ENCODE measurements at places on chromosomes 16 and 17.

- DNase-seq, result no peak
These were observed 4.6 kb upstream of the ATP2A1 start for GRCh38 chr16:28873543-28874201.

- DNase-seq, result no peak
These were observed 55.7 kb downstream of the OR1D5 start for GRCh38 chr17:3007651-3008121.

GRCh38 chr17:34670618-34671017 lies 91.2 kb downstream of the TMEM132E start:
- no peak for DNase-seq

GRCh38 chr16:88442383-88442726 lies 10.7 kb upstream of the ZFPM1 start:
- peak; percentile 47 for DNase-seq

DNA sequence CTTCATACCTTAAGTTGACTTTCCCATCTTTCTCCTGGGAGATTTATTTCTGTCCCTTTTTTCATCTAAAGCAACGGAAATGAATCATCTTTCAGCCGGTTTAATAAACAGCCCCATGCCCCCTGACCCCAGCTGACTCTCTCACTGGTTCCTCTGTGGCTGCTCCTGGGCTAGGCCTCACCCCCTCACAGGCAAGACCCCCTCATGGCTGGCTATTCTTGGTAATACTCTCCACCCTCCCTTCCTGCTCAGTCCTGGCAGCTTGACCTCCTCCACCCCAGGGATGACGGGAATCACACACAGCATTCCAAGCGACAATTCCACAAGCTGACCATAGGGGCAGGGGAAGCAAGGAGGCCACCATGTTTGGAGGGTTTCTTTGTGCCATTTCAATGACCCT lies 1.5 kb upstream of the ADAP2 start:
- no peak for DNase-seq

DNA sequence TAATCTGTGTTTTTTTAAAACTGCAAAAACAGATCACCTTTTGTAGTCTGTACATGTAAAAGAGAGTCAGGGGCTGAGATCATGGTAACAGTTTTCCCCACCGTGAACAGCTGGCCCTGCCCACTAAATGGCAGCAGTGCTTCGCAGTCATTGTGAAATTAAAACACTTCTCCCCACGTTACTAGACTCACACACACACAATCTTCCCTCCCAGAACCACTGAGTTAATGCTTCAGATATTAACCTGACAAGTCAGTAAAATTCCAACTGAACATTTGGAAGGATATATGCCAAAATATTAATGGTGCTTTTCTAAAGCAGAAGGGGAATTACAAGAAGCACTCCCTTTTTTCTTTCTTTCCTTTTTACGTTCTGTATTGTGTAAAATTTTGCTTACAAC lies 1.2 kb upstream of the CD300LG start:
- DNase-seq, result no peak

GRCh38 chr16:22075776-22076175 lies 16.6 kb upstream of the VWA3A start:
- no peak for DNase-seq

- DNase-seq, result peak; percentile 39
These were observed 34.9 kb downstream of the CHD9 start for GRCh38 chr16:53089434-53090285.

DNA sequence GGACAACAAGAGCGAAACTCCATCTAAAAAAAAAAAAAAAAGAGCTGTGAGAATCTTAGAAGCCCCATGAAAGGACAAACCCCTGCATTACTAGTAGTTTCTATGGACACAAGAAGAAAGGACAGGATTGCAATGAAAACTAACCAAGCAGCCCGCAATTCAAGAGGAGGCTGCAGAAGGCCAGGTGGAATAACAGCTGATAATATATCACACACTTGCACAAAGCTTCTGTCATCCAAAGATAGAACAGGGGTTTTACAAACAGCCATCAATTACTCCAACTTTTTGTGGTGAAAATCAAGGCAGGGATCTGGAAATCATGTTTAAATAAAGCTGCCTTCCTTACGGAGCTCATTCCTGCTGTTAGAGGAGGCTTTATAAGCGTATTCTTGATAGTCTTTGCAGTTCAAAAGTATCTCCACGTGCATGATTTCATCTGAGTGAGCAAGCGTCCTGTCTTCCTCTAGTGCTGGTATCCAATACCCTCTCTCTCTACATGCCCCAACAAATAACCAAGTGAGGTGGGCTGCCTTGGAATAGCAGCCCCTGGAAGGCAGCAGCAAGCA lies 23.1 kb upstream of the TMEM94 start:
- no peak for DNase-seq

DNA sequence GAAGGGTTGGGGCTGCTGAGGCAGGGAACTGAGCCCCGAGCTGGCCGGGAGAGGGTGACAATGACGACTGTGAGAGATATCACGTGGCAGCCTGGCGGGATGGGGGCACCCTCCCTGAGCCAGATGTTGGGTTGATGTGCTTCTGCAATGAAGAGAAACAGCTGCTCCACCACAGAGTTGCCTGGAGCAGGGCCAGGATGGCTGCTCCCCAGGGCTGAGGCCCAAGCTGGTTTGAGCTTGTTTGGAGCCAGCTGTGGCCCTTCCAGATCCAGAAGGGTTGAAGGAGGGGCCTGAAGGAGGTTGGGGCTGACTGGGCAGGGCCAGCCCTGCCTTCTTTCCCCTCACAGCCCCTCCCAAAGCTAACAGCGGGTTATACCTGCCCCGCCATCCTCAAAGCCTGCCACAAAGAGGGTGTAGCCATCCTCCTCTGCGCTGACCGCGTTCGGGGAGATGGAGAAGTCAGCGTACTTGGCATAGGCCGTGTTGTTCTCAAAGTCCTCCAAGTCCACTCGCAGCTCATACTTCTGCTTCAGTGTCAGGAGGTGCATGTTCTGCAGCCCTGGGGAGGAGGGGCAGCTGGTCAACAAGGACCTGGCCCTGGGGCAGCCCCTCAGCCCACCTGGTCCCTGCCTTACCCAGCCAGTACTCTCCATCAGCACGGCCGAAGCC lies 2.1 kb downstream of the MFAP4 start:
- no peak for DNase-seq

DNA sequence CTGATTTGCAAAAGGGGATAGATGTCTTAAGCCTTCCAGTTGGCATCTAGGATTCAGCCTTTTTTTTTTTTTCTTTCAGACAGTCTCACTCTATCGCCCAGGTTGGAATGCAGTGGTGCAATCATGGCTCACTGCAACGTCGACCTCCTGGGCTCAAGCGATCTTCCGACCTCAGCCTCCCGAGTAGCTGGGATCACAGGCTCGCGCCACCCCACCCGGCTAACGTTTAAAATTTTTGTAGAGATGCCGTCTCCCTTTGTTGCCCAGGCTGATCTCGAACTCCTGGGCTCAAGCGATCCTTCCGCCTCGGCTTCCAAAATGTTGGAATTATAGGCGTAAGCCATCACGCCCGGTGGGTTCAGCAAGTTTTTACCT lies 571 bp upstream of the CCP110 start:
- no peak for DNase-seq

DNA sequence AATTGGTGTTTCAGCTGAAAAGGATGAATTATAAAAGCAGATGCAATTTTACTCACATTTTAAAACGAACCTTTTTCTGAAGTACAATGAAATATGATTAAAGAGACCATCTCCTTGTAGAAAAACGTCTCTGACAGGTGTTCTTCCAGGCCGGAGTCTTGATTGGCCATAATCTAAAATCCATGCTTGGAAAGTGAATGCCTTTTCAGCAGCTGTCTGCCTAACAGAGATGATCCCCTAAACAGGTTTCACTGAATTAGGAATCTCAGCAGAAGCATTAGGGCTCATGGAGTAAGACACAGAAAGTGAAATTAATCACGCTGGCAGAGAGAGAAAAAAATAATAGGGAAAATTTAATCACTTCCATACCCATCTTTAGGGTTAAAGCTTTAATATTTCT lies 39.3 kb upstream of the IRX5 start:
- DNase-seq, result no peak

DNA sequence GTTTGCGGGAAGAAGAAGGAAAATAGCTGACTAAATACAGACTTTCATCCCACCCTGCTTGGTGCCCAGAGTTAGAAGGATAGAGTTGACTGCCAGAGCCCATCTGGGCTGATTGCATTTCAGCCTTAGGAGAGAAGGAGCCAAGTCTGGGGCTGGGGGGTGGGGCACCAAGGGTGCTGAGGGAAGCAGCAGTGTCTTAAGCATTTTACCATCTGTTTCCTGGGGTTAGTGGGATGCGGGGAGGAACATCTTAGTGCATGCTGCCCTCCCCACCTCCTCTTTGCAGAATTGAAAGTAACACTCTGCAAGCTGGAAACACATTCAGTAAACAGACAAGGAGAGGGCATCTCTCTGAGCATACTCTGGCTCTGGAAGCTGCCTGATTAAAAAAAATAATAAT lies 1.5 kb upstream of the ARL5C start:
- no peak for DNase-seq

DNA sequence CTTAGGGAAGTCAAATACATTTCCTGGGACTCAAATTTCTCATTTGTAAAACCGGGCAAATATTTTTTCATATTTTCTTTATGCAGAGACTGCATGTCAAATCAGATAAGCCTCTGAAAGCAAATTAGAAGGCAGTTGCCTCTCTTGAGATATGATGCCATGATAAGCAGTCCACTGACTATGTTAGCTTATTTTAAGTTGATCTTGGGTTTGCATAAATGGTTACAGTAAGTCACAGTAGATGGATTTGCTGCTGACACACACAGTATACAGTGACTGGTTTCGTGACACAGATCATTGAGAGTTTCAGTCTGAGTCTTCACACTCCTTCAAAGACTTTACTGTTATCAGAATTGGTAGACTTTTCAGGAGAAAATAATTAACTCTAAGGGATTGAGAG lies 927.6 kb upstream of the CDH8 start:
- DNase-seq, result no peak

DNA sequence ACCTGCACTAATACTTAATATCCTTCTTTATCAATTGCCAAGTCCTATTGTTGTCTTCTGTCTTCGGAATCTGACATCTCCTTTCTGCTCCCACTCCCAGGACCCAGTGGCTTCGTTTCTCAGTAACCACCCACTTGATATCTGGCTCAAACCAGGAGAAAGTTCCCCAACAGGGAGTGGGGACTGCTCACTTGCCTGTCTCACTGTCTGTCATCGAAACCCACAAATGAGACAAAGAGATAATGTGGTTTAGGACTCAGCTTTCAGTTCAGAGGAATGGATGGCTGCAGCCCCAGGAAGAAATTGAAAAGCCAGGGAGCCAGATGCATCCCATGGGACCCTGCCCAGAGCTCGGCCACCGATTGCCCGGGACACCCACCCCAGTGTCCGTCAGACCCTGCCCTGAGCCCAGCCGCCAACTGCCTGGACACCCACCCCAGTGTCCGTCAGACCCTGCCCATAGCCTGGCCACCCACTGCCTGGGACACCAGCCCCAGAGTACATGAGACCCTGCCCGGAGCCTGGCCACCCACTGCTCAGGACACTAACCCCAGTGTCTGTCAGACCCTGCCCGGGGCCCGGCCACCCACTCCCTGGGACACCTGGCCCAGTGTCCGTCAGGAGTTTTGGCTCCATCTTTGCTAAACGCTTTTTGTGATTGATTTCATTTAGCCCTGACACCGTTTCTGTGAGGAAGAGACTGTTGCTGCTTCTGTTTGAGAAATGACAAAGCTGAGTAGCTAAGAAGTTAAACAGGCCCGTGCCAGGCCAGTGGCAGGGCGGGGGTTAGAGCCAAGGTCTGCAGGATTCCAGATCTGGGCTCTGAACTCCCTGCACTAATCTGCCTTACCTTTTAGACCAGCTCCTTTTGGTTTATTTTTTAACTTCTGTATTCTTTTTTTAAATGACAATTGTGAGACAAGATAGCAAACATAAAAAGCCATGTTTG lies 251.4 kb downstream of the PHKB start:
- no peak for DNase-seq

- no peak for DNase-seq
These were observed 9.7 kb upstream of the RSKR start for GRCh38 chr17:28623696-28624095.

DNA sequence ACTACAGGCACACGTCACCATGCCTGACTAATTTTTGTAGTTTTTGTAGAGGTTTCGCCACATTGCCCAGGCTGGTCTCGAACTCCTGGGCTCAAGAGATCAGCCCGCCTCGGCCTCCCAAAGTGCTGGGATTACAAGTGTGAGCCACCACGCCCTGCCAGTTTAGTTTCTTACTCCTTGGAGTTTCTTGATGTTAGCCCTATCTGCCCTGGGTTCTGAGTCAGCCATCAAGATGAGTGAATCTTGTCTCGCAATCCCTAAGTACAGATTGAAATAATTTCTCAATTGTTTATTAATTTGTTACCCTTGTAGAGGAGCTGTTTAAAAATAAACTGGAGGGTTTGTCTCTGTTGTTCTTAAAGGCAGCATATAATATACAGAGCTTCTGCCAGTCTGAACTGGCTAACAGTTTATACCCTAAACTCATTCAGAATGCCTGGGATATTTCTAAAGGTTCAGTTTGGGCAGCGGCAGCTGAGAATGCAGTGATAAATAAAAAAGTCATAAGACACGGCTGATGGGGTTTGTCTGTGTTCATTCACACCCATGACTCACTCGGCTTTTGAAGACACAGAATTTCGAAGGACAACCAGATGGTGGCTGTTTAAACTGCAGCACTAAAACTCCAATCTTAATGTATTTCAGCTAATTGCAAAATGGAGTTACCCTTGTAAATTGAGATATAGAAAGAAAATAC lies 39.6 kb downstream of the GPRC5B start:
- DNase-seq, result no peak

DNA sequence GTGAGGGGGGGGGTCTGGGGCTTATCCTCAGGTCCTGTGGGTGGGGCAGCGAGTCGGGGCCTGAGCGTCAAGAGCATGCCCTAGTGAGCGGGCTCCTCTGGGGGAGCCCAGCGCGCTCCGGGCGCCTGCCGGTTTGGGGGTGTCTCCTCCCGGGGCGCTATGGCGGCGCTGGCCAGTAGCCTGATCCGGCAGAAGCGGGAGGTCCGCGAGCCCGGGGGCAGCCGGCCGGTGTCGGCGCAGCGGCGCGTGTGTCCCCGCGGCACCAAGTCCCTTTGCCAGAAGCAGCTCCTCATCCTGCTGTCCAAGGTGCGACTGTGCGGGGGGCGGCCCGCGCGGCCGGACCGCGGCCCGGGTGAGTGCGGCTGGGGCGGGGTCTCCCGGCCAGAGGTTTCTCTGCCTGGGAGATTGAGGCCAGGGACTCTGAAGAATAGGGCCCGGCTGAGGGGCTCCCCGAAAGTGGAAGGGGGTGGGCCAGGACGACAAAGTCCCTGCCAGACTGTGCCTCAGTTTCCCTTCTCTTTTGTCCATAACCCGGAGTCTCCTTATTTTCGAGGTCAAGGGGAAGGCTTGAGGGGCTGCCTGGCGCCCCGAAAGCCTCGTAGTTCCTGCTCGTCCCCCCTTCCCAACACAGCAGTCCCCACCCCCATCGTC lies at the start of gene FGF11:
FGF11 (plus strand) TSS at position 51 of the 651 bp plus-strand sequence; CDS start at position 160, 109 bp downstream.
- no peak for DNase-seq

- DNase-seq, result no peak
These were observed 21.9 kb downstream of the ELAC2 start for GRCh38 chr17:12995896-12996295.

DNA sequence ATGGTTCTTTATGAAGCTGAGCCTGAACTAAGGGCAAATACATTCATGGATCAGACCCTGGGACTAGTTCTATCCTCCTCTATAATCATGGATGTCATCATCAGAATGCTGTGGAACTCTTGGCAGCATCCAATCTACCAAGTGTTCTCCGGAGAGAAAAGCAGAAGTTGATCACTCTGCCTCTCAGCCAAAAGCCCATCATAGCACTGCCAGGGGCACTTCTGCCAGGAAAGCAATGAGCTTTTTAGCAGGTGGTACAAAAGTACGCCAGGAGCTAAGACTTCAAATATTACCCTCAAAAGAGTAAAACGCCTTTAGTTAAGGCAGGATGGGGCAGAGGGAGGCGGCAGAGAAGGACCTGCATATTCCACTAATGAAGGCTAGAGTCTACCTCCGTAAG lies 279.0 kb downstream of the SLC39A11 start:
- DNase-seq, result no peak

GRCh38 chr17:76138234-76138895 lies 2.7 kb downstream of the FOXJ1 start:
- peak; percentile 75 for DNase-seq
